ENCODE measurements at places on chromosomes 6 and 20.

DNA sequence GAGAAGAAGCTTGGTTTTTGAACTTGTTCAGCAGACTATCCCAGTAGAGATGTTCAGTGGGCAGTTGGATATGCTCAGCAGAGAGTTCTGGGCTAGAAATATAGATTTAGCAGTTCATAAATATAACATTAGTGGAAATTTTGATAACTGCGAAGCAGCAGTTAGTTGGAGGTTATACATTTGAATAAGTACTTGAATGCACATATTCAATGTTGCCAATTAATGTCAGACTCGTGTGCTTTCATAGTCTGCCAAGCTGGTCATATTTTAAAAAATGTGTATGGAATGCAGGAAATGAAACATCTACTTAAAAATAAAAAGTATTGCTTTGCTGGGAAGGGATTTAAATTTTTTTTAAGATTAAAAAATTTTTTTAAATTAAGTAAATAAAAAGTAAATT lies 92.5 kb upstream of the E2F3 start:
- no peak for DNase-seq

DNA sequence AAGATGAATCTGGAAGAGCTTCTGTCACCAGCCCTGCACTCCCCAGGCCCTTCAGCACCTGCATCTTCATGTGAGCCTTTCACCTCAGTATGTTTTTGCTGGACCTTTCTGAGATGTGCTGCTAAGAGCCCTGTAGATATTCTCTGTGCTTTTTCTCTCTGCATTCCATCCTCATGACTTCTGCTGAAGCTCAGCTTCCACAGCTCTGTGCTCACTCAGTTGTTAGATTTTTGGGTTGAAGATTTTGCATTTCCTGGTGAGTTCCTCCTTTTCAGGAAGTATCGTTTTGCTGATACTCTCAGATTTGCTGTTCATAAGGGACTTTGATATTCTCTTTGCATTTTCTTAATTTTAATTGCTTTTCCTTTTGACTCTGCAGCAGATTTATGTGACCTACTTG lies 18.3 kb downstream of the KIAA1586 start:
- DNase-seq, result no peak

DNA sequence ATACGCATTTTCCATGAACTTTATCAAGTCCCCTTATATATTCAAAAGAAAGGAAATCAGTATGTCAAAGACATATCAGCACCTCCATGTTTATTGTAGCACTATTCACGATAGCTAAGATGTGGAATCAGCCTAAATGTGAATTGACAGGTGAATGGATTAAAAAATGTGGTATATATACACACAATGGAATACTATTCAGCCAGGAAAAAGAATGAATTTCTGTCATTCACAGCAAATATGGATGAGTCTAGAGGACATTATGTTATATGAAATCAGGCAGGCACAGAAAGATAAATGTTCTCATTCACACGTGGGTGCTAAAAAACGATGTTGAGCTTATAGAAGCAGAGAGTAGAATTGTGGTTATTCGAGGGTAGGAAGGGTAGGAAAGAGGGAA lies 5.3 kb downstream of the FIG4 start:
- DNase-seq, result no peak

DNA sequence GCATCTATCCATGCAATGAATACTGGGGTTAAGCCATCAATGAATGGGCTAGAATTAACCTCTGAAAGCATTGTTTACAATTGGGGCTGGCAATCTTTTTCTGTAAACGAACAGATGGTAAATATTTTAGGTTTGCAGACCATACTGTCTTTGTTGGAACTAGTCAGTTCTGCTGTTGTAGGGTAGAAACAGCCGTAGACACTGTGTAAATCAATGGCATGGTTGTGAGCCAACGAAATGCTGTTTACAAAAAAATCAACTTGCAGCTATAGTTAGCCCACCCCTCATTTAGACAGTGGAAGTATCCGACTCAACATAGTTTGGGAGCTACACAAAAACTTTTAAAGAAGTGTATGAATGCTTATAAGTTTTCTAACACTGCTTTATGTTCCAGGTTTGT lies 91.5 kb downstream of the BCKDHB start:
- no peak for DNase-seq

GRCh38 chr6:156065849-156066248 lies 610.2 kb upstream of the NOX3 start:
- DNase-seq, result no peak

DNA sequence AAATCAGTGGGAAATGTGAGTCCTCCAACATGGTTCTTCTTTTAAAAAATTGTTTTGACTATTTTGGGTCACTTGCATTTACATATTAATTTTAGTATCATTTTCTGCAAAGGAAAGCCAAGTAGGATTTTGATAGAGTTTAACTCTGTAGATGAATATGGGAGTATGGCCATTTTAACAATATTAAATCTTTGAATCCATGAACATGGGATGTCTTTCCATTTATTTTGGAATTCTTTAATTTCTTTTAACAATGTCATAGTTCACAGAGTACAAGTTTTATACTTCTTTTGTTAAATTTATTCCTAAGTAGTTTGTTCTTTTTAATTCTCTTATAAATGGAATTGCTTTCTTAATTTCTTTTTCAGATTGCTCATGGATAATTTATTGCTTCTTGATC lies 56.5 kb upstream of the ARMC2 start:
- DNase-seq, result no peak

- DNase-seq, result no peak
Observed at GRCh38 chr6:4300917-4301316, 165.5 kb upstream of the ECI2 start.

DNA sequence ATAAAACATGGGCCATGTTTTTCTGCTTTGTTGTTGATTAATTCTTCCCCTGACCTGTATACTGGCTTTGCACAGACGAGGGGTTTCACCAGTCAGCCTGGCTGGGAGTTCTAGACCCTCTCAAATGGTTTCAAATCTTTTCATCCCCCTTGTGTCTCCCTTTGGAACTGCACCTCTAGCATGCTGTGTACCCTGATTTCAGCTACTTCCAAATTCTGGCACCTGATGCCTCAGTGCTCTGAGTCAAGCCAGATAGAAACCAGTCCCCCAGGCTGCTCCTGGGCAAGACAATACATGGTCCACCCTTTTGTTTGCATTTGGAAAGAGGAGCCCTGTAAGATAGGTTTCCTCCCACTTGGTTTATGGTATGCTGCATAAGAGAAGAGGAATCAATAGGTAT lies 290.2 kb downstream of the BTBD3 start:
- no peak for DNase-seq

DNA sequence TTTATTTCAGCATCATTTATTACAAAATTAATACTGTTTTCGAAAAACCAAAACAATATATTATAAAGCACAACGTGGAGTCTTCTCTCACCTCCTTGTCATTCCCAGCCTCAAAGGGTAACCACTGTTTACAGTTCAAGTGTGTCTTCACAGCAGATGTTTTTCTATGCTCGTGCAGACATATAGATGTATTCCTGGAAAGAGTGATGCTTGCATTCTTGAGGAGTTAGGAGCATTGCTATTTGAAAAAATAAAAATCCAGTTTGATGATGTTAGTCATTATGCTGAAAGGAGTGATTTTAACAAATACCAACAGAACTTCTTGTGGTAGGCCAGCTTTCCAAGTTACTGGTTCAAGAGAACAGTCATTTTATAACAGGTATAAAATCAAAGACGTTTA lies 234.9 kb downstream of the BCKDHB start:
- DNase-seq, result no peak

DNA sequence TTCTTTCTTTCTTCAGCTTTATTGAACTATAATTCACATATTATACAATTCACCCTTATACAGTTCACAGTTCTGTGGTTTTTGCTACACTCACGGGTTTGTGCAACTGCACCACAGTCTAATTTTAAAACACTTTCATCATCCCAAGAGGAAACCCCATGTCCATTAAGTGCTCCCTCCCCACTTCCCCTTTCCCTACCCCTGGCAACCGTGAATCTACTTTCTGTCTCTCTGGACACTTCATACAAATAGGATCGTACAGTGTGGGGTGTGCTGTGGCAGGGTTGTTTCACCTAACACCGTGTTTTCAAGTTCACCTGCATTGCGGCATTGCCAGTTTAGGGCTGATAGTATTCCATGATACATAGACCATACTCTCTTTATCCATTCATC lies 118.8 kb downstream of the PHACTR3 start:
- no peak for DNase-seq

DNA sequence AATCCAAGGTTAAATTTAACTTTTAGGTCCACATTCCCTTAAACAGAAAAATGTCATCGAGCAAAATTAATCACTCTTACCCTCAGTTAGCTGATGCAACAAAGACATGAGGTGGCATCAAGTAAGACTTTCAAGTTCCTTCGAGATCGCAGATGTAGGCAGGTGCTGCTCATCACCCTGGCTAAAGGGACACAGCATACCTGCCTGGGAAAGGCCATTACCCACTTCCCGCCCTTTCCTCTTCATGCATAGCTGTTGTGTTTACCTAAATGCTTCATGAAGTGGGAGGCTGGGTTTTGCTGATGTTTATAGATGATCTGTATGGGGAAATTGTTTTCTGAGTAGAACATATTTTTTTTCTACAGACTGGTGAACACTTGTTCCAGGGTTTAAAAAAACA lies 67.7 kb downstream of the GFRA4 start:
- DNase-seq, result no peak

DNA sequence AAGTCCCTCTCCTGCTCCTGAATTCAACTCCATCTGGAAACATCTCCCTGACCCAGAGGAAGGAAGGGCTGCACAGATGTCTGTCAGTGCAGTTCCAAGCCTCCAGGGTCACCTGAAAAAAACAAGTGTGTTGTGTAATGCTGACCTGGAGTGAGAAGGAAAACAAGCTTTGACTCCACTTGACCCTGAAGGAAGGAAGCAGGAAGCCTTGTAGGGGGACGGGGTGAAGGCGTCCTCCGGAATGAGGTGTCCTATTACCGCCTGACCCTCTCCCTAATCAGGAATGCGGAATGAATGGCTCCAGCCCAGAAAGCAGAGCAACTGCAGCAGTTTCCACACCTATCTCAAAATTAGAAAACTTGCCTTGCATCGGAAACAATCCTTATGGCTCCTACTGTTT lies 13.9 kb upstream of the ADGRF5 start:
- no peak for DNase-seq

GRCh38 chr20:50680105-50680960 lies 11.0 kb downstream of the RIPOR3 start:
- no peak for DNase-seq

- DNase-seq, result no peak
Observed at GRCh38 chr20:17646961-17647301, 35.1 kb downstream of the RRBP1 start.

GRCh38 chr20:58048096-58048702 lies 180.3 kb downstream of the ANKRD60 start:
- DNase-seq, result no peak

DNA sequence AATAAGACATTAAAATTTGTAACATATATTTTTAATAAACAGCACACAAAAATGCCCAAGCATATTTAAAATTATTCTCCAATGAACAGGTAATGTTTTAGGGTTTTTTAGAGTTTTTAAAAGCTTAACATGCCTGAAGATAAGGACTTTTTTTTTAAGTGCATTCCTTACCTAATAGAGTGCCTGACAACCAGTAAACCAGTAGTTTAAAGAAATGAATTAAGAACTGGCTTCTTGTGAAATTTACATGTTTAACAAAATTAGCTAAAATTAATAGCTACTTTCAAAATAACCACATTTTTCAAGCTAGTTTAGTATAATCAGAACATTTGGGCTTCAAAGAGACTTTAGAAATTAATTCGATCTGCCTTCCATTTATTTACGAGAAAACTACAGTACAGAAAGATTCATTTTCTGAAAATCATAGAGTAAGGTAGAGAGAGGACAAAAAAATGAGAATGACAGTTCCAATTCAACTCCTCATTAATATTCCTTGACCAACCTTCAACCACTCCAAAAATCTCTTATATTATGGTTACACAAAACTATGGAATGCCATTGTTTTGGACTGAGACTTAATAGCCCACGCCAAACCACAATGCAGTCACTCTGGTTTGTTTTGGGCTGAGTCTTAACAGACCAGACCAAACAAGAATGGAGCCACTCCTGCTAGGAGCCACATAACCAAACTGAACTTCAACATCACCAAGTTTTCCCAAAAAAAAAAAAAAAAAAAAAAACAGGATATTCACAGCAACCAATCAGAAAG lies 5.7 kb upstream of the PLN start:
- no peak for DNase-seq

DNA sequence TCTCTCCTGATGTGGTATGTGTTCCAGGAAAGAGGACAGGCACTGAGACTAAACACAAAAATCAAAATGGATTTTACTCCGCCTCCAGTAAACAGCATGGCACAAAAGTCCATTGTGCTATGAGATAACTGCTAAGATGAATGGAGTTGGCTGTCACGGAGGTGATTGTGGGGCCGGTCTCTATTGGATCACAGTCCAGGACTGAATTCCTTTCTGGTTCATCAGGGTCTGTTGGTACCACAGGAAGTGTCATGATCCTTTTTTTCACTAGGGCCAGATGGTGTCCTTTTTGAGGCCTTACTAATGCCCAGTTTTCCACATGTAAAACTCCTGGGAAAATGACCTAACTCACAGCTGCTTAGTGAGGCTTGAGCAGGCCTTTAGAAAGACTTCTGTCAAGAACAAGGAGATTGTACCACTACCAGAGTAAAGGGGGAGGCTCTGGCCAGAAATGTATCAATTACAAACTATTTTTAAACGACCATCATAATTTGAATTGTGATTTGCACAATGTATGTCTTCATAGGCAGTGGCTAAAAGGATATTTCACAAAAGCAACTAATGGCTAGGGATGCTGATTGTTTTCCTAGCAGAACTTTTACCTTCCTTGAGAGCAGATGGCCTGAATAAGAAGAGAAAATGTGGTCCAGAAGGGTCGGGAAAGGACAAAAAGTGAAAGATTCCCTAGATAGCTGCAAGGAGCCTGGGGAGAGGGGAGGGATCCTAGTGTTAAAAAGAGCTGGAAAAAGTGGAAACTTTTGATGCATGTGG lies 192.2 kb upstream of the POU3F2 start:
- no peak for DNase-seq

DNA sequence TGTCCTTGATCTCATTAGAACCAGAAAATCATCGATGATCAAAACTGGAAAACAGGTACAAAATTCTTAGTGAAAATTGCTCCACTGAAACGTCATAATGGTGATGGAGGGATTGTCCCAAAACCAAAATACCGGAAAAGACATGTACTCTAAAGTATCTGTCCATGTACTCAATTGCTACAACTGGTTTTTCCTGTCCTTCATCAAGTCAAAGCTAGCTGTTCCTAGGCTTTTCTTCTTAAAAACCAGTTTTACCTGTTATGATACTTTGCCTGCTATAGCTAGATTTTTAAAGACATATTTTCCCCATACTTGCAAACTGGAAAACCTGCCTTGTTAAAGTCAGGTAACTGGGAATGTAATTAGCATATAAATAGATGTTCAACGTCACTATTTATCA lies 50.5 kb upstream of the LRRC1 start:
- DNase-seq, result no peak

DNA sequence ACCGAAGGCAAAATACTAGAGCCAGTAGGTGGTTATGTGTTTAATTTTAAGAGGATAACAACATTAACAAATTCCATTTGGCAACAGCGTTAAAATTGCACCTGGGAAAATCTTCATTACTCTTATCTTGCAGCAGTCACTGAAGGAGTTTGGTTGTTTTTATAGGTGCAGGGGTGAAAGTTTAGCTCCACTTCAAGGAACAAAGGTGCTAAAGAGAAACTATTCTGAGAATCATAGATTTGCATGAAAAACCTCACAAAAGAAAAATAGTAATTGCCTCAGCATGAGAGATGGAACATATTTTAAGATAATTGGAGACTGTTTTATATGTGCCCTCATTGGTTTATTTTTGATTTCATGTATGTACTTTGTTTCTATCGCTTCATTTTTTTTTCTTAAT lies 444.4 kb downstream of the UTRN start:
- no peak for DNase-seq

GRCh38 chr6:136647363-136647852 lies 97.2 kb upstream of the MAP7 start:
- no peak for DNase-seq

- DNase-seq, result no peak
Observed at GRCh38 chr6:27214126-27214601, 33.3 kb upstream of the PRSS16 start.
